ENCODE measurements at places on chromosomes 7 and 10. TPM values are rescaled to one million over a fixed set of nuclear protein-coding genes. Genes with fewer than 3 reads are reported as not detected.

SYNPO2L gene
- total RNA-seq = not detected

BAIAP2L1 gene
- 0.27 TPM for total RNA-seq

CPA5 gene
- total RNA-seq = not detected

FAM241B gene
- total RNA-seq = 0.13 TPM

HYAL4 gene
- total RNA-seq = not detected

CCDC3 gene
- 1.8 TPM for total RNA-seq

TNS3 gene
- total RNA-seq = 58.2 TPM

ANKRD61 gene
- total RNA-seq = 0.22 TPM

NXPH1 gene
- not detected for total RNA-seq

ATRNL1 gene
- not detected for total RNA-seq

CRTAC1 gene
- total RNA-seq = 0.80 TPM

WEE2 gene
- total RNA-seq = not detected

WASL gene
- 26.3 TPM for total RNA-seq

GIMAP7 gene
- total RNA-seq = 30.9 TPM

STEAP4 gene
- under 0.01 TPM for total RNA-seq

SYT15 gene
- total RNA-seq = 0.13 TPM

ZNF33B gene
- 13.1 TPM for total RNA-seq

CLCN1 gene
- total RNA-seq = not detected

CFAP46 gene
- 2.4 TPM for total RNA-seq

C7orf57 gene
- total RNA-seq = not detected

HMX3 gene
- total RNA-seq = not detected

UFSP1 gene
- 3.1 TPM for total RNA-seq

SH2D4B gene
- total RNA-seq = under 0.01 TPM

PDE6C gene
- not detected for total RNA-seq

LOXL4 gene
- total RNA-seq = 1.6 TPM

RAB19 gene
- not detected for total RNA-seq

EIF5AL1 gene
- total RNA-seq = 0.93 TPM

NCAPG2 gene
- 67.6 TPM for total RNA-seq

HOXA7 gene
- 0.27 TPM for total RNA-seq

POLR3A gene
- 30.2 TPM for total RNA-seq

AKR1C8 gene
- not detected for total RNA-seq

PTPN20 gene
- total RNA-seq = 0.57 TPM

FKBP6 gene
- total RNA-seq = not detected

PRLHR gene
- not detected for total RNA-seq

GRID2IP gene
- total RNA-seq = not detected

ADIRF gene
- total RNA-seq = 15.3 TPM

MYH16 gene
- 0.93 TPM for total RNA-seq

RPS24 gene
- 2,760 TPM for total RNA-seq

MRM2 gene
- 17.7 TPM for total RNA-seq

ANKRD30A gene
- not detected for total RNA-seq

TFEC gene
- 29.1 TPM for total RNA-seq

ZNRF2 gene
- total RNA-seq = 8.8 TPM

LRIT1 gene
- total RNA-seq = not detected

PRSS37 gene
- not detected for total RNA-seq

OR2A1 gene
- not detected for total RNA-seq

CLEC2L gene
- total RNA-seq = not detected

Data from thoracic aorta endothelial cell (primary cell).